ENCODE measurements at places on chromosomes 3 and 15. TPM values are rescaled to one million over a fixed set of nuclear protein-coding genes. Genes with fewer than 3 reads are reported as not detected.

GRCh38 chr15:67175643-67176071 lies 78.8 kb downstream of the AAGAB start:
- no peak for DNase-seq

Gene SCG3
- total RNA-seq, result not detected

GRCh38 chr3:169913323-169913722 lies 2.0 kb downstream of the SAMD7 start:
- DNase-seq, result no peak

GRCh38 chr15:31077941-31078340 lies 23.6 kb downstream of the TRPM1 start:
- no peak for DNase-seq

DNA sequence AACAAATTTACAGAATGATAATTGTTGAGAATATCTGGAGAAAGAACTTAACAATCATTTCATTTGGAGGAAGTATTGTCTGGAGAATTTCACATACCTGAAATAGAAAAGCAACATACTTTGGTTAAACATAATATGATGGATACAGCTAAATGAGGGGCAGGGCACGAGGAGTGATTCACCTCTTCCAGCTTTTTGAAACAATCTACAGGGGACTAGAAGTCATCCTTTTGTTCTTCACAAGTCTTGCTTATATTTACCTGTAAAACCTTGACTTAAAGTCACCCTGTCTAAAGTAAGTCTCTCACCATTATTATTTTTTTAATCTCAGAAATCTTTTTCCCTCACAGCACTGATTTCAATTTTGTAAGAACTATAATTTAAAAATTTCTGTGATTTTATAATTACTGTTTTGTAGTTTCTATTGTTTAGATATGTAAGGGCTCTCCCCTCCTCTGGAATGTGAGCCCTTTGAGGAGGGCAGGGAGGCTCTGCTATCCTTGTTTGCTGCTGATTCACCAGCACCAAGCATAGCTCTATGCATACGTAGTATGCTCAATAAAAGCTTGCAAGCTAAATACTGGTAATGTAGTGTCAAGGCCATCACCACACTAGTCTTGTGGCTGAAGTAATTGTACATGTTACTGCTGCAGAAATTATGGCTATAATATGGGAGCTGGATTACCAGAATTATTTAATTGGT lies 193.9 kb upstream of the THRB start:
- DNase-seq, result no peak

GRCh38 chr15:48306639-48307038 lies 24.6 kb upstream of the DUT start:
- DNase-seq, result no peak
